Fibroblast of lung (primary cell): ENCODE measurements at places on chromosomes 7 and 10. TPM values are rescaled to one million over a fixed set of nuclear protein-coding genes. Genes with fewer than 3 reads are reported as not detected.

Gene CCDC3
- 0.26 and 0.33 TPM in 2 replicates for total RNA-seq

Gene OR2A5
- total RNA-seq: not detected in 2 replicates

Gene PLA2G12B
- not detected in 2 replicates for total RNA-seq

Gene SKIDA1
- 0.50 and 0.51 TPM in 2 replicates for total RNA-seq

Gene MEST
- total RNA-seq: 38.8 and 175 TPM in 2 replicates

Gene PI4K2A
- 16.4 and 26.6 TPM in 2 replicates for total RNA-seq

Gene CCL26
- 1.2 and 1.3 TPM in 2 replicates for total RNA-seq
